Fibroblast of skin of scalp (primary cell): ENCODE measurements at places on chromosomes 1 and 21.

DNA sequence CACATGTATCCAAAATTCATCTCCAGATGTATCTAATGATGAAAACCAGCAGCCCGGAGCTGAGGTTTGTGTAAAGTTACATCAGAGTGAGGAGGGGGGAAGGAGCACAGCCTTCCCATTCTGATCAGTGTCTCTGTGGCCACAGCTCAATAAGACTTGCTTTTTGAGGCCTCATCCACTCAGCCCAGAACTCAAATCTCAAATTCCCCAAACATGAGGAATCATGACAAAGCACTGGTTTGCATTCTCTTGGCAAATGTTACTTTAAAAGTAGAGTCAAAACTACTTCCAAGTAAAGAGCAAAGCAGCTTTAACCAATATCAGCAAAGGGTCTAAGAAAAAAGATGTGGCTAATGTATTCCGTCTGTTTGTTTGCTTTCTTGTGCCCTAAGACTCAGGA, 30.9 kb downstream of the CCN1 start:
- peak; percentile 97 for DNase-seq

GRCh38 chr21:31974454-31974985, 101.7 kb downstream of the HUNK start:
- DNase-seq: no peak

- no peak for DNase-seq
Measured at GRCh38 chr1:44831516-44831915, 11.5 kb downstream of the PTCH2 start.

- DNase-seq: no peak
Measured at GRCh38 chr1:195756109-195756508, 852.1 kb downstream of the KCNT2 start.

DNA sequence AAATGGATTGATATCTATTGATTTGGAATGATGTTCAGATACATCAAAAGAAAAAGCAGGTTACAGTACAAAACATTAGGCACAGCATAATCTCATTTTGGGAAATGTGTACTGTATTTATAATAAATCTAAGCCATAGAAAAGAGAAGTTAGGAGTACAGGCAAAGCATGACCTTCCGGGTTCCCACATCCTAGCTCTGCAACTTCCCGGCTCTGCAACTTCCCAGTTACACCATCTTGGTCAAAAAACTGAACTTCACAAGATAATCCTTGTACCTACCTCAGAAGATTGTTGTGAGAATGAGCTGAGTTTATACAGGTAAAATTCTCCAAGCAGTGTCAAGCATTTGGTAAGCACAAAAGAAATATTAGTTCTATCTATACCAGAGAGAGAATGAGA, 21.7 kb upstream of the SLC44A3 start:
- DNase-seq: no peak

GRCh38 chr21:35641271-35642016, 418.9 kb downstream of the SETD4 start:
- DNase-seq: peak; percentile 88

DNA sequence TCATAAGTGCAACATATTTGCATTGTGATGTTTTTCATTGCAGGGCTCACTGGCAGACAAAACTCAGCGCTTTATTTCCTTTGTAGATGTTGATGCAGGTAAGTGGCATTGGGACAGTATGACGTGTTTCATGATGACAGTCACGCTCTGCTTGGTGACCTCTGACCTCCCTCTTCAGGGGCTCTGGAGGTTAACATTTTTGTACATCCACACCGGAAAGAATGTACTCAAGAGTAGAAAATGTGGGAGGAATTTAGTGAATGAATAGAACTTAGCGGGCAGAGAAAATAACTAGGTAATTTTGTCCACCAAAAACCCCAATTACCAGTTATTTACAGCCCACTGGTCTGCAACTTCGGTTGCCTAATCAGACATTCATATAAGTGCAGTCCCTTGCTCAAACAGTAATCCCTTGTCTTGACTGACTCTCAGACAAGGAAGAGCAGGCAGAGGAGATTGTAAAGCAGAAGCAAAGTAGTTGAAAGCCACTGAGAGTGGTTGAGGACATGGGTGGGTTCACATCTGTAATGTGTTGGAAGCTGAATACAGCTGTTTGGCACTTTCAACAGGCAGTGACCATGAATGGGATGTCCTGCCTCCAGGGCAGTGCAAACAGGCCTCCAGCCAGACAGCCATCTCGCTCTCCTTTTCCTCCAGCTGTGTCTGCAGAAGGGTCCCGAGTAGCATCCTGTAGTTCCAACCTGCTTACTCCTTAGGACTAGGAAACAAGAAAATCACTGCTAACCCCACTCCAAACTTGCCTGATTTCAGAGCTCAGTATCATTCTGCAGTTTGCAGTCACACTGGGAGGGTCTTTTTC, 188.9 kb downstream of the NRIP1 start:
- DNase-seq: no peak

- DNase-seq: peak; percentile 36
Measured at GRCh38 chr1:202858331-202858730, 30.6 kb downstream of the RABIF start.

GRCh38 chr1:211478376-211478775, 13.6 kb downstream of the RD3 start:
- DNase-seq: no peak

DNA sequence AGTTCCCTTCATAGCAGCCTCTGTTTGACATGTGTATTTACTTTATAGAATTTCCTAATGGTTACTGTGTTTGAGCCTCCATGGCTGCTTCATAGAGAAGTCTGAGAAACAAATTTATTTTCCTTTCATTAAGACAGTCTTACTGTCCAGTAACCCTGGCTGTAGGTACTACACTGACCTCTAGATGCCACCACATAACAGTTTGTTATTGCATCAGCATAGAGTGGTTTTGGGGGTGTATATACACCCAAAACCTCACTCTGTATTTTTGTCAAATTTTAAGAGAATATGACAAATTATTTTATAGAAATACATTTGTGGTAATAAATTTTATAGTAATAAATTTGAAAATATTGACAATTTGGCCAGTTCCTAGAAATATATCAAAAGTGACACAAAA, 57.3 kb downstream of the OBSCN start:
- DNase-seq: no peak

DNA sequence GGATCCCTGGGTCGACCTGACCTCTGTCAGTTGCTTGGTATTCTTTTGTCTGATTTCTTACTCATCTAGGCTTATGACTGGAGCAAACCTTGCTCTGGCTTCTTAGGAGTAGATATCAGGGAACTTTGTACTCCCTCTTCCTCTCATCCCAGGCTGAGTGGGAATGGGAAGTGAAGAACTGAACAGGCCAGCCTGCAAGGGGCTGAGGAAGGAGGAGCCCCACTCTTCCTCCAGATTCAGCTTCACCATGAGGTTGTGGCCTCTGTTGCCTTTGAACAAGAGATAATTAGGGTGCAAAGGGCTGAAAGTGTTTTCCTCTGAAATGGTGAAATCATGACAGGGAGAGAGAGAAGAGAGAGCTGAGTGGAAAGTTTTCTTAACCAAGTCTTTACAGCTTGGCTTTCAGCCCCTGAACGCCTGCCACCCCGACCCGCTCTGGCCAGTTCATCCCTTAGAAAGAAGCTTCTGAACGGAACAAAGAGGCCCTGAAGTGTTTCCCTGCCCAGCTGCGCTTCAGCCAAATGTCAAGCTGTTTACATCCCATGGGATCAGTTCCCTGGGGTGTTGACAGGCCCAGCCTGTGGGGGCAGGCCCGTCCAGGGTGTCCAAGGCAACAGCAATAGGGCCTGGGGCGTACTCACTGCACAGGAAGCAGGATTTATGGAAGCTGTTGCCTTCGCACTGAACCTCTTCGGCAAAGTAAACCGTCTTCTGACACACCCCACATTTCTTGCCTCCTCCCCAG, 11.2 kb downstream of the CSRP1 start:
- DNase-seq: no peak

DNA sequence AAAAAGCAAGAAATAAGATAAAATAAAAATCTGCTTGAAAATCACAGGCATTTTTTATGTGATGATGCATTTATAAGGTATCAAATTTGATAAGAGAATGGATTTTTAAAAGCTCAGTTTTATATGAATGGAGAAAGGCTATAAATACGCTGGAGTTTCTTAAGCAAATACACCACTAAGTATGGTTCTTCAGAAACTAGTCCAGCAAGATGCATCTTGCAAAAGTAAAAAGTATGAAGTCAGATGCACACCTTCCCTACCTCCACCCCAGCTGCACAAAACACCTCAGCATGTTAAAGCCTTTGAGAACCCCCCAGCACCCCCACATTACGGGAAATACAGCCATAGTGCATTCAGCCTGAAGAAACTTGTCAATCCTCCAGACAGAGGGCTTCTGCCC, 143.1 kb upstream of the PROX1 start:
- no peak for DNase-seq
